ENCODE measurements at places on chromosomes 4 and X. TPM values are rescaled to one million over a fixed set of nuclear protein-coding genes. Genes with fewer than 3 reads are reported as not detected.

DNA sequence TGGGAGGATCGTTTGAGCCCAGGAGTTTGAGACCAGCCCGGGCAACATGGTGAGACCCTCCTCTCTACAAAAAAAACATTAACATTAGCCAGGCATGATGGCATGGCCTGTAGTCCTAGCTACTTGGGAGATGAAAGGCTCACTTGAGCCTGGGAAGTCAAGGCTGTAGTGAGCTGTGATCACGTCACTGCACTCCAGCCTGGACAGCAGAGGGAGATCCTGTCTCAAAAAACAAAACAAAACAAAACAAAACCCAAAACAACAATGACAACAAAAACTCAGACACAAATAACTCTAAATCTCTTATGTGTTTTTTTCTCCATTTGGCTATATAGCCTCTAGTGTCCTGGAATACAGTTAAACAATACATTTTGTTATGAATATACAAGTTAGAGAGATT is 127.3 kb upstream of the STK26 start:
- no peaks in the 10 kb centered on the region for H3K36me3 ChIP-seq
- H3K4me1 ChIP-seq: no peaks in the 10 kb centered on the region
- H3K4me3 ChIP-seq: no peak overlapping the region
- DNase-seq: no peak
- no peaks in the 10 kb centered on the region for H3K27me3 ChIP-seq

GRCh38 chr4:81845761-81846160 is 374.1 kb upstream of the RASGEF1B start:
- no peak overlapping the region for H3K27ac ChIP-seq
- no peak for DNase-seq
- no peaks in the 10 kb centered on the region for H3K27me3 ChIP-seq
- H3K36me3 ChIP-seq: no peaks in the 10 kb centered on the region
- H3K4me3 ChIP-seq: no peak overlapping the region

GRCh38 chr4:99190336-99190735 is 28.7 kb downstream of the ADH6 start:
- no peak overlapping the region for H3K27ac ChIP-seq
- no peak overlapping the region for H3K4me3 ChIP-seq
- no peak for DNase-seq
- no peaks in the 10 kb centered on the region for H3K36me3 ChIP-seq
- no peaks in the 10 kb centered on the region for H3K4me1 ChIP-seq

DNA sequence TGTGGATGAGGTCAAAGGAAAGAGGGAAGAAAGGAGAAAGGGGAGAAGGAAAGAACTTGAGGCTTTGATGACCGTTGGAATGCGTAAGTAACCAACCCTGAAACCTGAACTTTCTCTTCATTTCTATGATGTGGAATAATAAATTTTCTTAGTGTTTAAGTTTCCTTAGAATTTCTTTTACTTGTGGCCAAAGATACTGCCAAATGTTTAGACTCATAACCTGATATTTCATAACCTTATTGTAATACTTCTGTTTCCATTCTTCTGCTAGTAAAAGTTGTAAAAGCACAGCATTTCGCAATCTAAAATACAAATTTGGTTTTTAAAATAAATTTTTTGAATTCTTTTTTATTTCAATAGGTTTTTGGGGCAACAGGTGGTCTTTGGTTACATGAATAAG is 258.5 kb upstream of the GIMD1 start:
- no peak overlapping the region for H3K4me3 ChIP-seq
- H3K27ac ChIP-seq: no peak overlapping the region
- DNase-seq: no peak
- no peaks in the 10 kb centered on the region for H3K27me3 ChIP-seq

GRCh38 chrX:102835504-102836146 is 101.4 kb upstream of the RAB40AL start:
- DNase-seq: peak; percentile 1
- H3K4me1 ChIP-seq: no peaks in the 10 kb centered on the region

DNA sequence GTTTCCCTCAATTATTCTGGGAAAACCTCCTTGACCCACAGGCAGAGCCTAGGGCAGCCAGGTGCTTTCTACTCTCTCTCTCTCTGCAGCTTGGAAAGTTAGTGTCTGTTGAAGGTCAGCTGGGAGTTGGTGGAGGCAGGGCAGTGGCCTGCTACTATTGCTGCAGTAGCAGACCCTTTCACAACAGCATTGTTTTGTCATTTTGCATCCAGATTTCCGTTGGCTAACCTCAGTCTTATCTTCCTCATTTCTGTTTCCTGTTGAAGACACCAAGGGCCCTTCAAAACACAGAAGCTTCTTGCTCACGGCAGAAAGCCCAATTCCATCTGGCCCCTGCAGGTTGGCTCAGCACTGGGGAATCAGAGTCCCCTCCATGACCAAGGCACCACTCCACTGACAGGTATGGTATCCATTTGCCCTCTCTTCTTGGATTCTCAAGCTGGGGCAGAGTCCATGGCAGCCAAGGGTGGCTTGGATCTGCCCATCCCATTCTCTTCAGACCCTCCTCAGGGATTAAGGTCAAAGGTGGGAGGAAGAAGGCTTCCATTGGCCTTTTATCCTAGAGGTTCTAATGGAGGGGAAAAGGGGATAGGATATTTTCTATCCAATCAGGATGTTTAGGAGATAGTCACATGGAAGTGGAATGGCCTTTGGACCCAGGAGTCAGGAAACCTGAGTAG is 24.6 kb downstream of the VSIG4 start:
- no peaks in the 10 kb centered on the region for H3K4me1 ChIP-seq
- H3K4me3 ChIP-seq: no peak overlapping the region
- no peaks in the 10 kb centered on the region for H3K27me3 ChIP-seq
- no peak overlapping the region for H3K27ac ChIP-seq
- DNase-seq: no peak

DNA sequence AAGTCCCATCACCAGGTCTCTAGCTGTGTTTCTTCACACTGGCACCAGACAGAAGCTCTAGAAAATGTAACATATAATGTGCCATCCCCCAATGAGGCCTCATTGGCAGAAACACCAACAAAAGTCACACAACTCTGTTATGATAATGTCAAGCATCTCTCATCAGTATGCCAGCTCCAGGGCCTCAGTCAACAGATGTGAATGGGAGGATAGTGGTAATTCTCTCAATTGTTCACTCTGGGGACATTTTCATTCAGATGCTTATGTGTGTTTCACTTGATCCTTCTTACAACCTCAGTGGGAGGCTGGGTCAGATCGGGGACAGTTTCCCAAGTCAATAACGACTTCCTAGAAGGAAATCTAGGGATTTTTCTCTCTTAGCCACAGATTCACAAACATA is 57.5 kb upstream of the SCOC start:
- no peaks in the 10 kb centered on the region for H3K4me1 ChIP-seq
- H3K27me3 ChIP-seq: peaks cover 5% of the 10 kb centered on the region
- H3K4me3 ChIP-seq: no peak overlapping the region
- H3K36me3 ChIP-seq: no peaks in the 10 kb centered on the region
- no peak for DNase-seq
- no peak overlapping the region for H3K27ac ChIP-seq

DNA sequence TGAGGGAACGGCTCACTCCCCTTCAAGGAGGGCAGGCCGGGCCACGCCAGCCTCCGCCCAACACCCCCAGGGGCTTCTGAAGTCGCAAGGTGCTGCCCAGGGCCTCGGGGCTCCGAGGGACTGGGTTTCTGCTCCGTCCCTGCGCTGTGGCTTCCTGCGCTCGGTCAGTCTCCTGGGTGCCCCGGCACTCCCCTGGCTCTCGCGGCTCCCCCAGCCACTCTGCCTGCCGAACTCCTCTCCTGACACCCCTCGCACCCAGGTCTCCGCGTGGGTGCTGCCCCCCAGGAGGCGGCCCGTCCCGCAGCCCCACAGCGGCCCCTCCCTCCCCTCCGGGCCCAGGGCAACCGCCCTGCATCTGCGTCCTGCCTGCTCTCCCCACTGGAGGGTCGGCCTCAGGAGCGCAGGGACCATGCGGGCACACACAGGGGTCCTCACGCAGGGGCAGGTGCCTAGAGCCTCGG is 151.9 kb downstream of the AFAP1 start:
- DNase-seq: no peak
- no peaks in the 10 kb centered on the region for H3K27me3 ChIP-seq
- H3K4me1 ChIP-seq: no peaks in the 10 kb centered on the region

DNA sequence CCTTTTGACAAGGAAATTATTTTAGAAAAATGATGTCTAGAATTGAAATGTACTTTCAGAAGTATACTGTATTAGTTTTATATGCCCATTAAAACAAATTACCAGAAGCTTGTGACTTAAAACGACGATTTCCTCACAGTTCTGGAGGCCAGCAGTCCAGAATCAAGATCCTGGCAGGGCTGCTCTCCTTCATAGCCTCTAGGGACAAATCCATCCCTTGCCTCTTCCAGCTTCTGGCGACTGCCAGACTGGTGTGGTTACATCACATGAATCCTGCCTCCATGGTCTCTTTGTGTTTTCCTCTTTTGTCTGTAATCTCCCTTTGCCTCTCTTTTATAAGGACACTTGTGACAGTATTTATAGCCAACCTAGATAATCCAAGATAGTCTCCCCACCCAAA is 97.1 kb downstream of the IQCM start:
- H3K4me3 ChIP-seq: no peak overlapping the region
- no peaks in the 10 kb centered on the region for H3K27me3 ChIP-seq
- H3K4me1 ChIP-seq: no peaks in the 10 kb centered on the region
- no peak overlapping the region for H3K27ac ChIP-seq

Gene SLAIN2
- total RNA-seq: 20.0 TPM

DNA sequence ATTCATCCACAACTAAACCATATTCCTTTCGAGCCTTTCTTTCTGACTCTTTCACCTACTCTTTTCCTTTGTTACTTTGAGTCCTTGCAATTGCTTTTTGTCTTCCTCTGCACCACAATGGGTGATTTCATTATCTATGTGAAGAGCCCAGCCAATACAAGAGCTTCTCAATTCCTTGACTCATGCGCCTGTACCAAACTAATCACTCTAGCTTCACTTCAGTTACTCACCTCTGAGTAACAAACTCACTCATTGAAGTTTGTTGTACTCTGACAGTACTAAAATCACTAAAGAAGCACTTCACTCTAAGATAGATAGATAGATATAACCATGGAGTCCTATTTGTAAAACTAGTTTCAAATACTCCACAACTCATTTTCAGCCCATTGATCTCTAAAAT is 191.7 kb upstream of the EPHA5 start:
- DNase-seq: no peak
- H3K36me3 ChIP-seq: no peaks in the 10 kb centered on the region
- H3K27ac ChIP-seq: no peak overlapping the region

DNA sequence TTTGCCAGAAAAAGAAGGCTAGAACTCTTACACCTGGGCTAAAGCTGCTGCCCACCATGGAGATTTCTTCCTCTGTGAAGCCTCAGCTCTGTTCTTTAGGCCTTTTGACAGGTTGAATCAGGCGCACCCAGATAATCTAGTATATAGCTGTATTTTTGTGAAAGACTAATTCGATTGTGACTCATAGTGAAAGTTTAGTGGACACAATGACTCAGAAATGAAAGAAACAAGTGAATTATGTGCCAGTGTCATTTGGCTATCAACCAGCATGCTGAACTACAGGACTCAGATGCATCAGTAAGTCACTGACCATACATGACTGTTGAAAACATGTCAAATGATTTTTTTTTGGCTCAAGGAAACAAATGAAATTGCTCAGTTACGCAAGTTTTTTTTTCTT is 425.4 kb downstream of the SLITRK2 start:
- H3K4me1 ChIP-seq: no peaks in the 10 kb centered on the region
- H3K36me3 ChIP-seq: no peaks in the 10 kb centered on the region
- no peak for DNase-seq
- H3K27ac ChIP-seq: no peak overlapping the region
- no peaks in the 10 kb centered on the region for H3K27me3 ChIP-seq

Gene CCDC160
- not detected for total RNA-seq

All from HepG2 (cell line).